ENCODE measurements at places on chromosomes 2 and 18. TPM values are rescaled to one million over a fixed set of nuclear protein-coding genes. Genes with fewer than 3 reads are reported as not detected.

The KIAA2012 gene
- not detected for total RNA-seq

The TTC21B gene
- total RNA-seq, result 9.0 TPM

The TLK1 gene
- total RNA-seq, result 12.1 TPM

The POTEJ gene
- total RNA-seq, result not detected

The CPLX4 gene
- not detected for total RNA-seq

The LYPD6B gene
- 7.3 TPM for total RNA-seq

The SF3B1 gene
- 102 TPM for total RNA-seq

Data from airway epithelial cell (primary cell).